ENCODE measurements at places on chromosomes 16 and 17.

- no peak for DNase-seq
These were observed 31.8 kb downstream of the TOX3 start for GRCh38 chr16:52515068-52515671.

GRCh38 chr17:38464251-38464722 lies 36.0 kb downstream of the ARHGAP23 start:
- DNase-seq: no peak

GRCh38 chr16:11781773-11782172 lies 15.3 kb downstream of the ZC3H7A start:
- DNase-seq: no peak

GRCh38 chr16:88354229-88355092 lies 28.3 kb upstream of the ZNF469 start:
- DNase-seq: no peak

- no peak for DNase-seq
These were observed 26.2 kb upstream of the CORO1A start for GRCh38 chr16:30157214-30157613.

DNA sequence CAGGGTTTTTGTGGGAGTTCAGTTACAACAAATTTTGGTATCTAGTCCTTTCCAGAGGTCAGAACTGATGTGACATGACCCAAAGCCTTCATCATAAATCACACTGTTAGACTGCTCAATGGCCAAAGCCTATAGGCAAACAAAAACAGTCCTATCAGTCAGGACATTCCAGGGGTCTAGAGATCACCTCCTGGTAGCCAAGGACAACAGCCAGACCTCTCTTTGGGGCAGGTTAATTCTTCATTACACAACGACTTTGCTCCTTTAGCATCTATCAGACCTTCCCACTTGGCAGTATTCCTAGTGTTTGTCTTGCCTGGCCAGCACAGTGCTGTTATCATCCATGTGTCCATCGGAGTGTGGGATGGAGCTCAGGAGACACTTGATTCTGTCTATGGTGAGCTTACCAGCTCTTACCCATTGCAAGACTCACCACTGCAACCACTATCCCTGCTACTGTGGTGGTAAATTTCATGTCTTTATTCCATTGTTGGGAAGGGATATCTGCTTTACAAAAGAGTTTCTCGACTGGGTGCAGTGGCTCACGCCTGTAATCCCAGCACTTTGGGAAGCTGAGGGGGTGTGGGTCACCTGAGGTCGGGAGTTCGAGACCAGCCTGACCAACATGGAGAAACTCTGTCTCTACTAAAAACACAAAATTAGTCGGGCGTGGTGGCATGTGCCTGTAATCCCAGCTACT lies 95.5 kb upstream of the DHX40 start:
- DNase-seq: no peak

GRCh38 chr16:85707528-85708095 lies 18.9 kb upstream of the GINS2 start:
- DNase-seq: no peak

GRCh38 chr16:49490321-49490705 lies 116.7 kb downstream of the C16orf78 start:
- DNase-seq: no peak

DNA sequence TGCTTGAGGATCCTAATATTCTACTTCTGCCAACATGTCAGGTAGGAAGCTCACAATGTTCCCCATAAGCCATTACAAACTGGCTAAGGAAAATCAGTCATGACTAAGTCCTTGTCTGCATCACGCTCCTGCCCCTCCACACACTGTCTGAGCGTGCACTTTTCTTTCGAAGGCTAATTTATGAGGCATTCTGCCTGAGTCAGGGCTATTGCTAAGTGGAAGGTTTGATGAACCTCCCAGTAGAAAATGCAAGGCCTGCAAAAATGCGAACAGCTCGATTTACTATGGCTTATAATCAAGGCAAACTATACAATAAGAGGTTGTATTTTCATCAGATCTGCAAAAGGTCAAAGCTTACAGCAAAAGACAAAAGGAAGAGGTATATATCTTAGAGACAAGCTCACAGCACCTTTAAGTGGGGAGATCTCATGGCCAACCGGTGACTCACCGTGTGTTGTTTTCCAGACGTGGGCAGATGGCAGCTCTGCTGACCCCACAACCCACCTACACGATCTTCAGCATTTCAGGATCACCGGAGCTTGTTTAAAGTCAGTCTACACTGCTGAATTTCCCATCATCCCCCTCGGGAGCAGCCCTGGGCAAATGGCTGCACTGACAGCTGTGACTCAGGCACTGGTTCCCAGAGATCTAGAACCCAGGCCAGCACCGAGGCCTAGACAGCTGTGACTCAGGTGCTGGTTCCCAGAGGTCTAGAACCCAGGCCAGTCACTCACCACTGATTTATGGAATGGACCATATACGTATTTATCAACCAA lies 26.1 kb downstream of the MEAK7 start:
- no peak for DNase-seq

DNA sequence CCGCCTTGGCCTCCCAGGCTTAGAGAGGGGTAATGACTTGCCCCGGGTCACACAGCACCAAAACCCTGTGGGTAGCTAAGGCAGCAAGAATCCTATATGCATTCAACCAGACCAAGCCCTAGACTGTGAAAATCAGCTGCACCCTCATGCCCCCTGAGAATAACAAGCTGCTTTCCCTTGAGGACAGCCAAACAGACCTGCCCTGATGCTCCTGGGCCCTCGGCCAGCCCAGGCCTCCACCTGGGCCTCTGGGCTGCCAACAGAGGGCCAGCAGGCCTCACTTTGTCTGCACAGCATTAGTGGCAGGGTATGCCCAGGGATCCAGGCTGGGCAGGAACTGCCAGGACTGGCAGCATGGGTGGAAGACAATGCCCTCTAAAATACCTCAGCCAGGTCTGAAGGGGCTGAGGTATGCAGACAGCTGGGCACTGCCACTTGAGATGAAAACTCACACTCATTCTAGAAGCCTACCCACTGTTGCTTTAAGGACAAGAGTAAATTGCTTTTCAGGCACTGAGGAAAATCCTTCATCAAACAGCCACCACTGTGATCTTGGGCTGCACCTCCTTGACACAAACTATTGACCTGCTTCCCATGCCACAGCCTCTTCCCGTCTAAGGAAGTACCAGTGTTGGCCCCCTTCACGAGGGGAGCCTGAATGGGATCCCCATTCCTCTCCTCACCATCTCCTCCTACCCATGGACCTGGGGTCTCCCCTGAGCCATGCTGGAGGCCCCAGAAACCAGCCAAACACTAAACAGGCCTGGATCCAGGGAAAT lies 8.8 kb downstream of the ST3GAL2 start:
- DNase-seq: no peak

- DNase-seq: no peak
These were observed 11.3 kb downstream of the RFFL start for GRCh38 chr17:35052241-35052610.

DNA sequence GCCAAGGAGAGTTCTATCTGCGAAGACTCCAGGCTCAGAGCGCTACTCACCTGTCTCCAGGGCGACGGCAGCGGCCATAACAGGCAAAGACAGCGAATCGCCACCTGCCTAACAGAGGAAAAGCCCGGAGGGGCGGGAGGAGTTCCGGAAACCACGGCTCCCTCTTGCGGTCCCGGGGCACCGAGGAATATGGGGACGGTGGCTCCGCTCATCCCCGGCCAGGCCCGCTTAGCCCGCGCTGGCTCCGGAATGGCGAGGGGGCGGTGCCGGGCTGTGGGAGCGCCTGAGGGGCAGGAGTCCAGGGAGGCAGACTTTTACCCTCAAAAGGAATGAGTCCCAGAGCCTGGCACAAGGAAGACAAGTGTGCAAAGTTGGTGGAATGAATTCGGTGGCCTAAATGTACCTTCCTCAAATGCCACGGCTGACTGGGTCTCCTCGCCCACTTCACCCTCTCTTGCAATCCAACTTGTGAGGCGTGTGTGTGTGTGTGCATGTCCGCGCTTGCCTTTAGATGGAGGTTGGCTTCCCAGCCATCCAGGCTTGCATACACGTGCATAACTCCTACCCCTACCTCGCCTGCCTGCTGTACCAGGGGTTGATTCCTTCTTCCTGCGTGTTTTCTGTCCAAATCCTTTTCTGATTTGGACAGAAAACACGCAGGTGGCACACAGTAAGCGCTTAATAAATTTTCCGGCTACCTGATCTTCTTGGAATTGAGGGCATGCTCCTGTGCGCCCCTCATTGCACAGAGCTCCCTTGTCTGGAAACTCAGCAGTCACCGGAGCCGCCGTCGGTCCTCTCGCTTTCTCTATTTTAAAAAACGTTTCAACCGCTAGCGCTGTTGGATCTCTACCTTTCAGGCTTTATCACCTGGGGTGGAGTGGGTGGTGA lies 3.5 kb downstream of the C17orf100 start:
- no peak for DNase-seq
